Ovary (tissue), 10 donors: ENCODE measurements at places on chromosomes 7 and 10. TPM values are rescaled to one million over a fixed set of nuclear protein-coding genes. Genes with fewer than 3 reads are reported as not detected.

Gene HHEX
- 2.1 TPM for total RNA-seq

Gene CTNNA3
- 2.3 TPM for total RNA-seq

Gene CRHR2
- total RNA-seq = not detected

Gene SPDYE8
- not detected for total RNA-seq

Gene GRID1
- total RNA-seq = 6.2 TPM

Gene SDK1
- 10.2 TPM for total RNA-seq

Gene ASAH2B
- 7.0 TPM for total RNA-seq

Gene LLCFC1
- not detected for total RNA-seq

Gene FGFBP3
- 1.4 TPM for total RNA-seq

Gene PGAM2
- not detected for total RNA-seq

Gene OR2A1
- 0.25 TPM for total RNA-seq

Gene COL26A1
- 0.72 TPM for total RNA-seq

Gene ABCB4
- total RNA-seq = 0.45 TPM

Gene LCOR
- total RNA-seq = 40.8 TPM

Gene ZDHHC4
- 54.5 TPM for total RNA-seq

Gene H2BK1
- not detected for total RNA-seq

Gene IKZF1
- total RNA-seq = 5.2 TPM

Gene ASAH2
- 3.8 TPM for total RNA-seq

Gene GTF2IRD2
- 19.2 TPM for total RNA-seq

Gene SSC4D
- 2.6 TPM for total RNA-seq

Gene PTPRZ1
- total RNA-seq = 2.0 TPM

Gene KBTBD2
- total RNA-seq = 23.1 TPM

- no peak for DNase-seq
Observed at GRCh38 chr7:39686261-39686924, 63.0 kb downstream of the RALA start.

DNA sequence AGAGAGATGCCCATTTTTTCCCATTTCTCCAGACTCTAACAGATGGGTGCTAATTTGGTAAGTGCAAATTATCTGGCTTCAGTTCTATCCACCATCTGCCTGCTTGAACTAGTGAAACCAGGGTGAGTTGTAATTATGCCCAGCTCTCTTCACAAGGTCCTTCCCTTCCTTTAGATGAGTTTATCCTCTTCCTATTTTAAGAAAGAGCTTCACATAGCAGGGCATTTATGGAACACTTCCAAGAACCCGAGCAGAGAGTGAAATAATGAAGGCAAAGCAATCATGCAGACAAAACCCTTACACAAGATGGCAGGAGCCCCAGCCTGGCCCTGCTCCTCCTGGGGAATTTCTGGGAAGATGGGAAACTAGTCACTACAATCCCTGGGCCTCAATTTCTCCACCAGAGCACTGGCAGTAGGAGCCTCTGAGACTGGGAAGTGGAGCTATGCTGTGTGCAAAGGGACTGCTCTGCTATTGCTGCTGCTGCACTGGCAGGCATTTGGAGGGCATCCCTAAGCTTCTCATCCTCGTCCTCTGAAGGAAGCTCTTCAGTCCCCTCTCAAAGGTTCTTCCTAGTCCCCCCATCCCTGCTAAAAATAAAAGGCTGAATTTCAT, 33.7 kb upstream of the PLXNA4 start:
- no peak for DNase-seq

DNA sequence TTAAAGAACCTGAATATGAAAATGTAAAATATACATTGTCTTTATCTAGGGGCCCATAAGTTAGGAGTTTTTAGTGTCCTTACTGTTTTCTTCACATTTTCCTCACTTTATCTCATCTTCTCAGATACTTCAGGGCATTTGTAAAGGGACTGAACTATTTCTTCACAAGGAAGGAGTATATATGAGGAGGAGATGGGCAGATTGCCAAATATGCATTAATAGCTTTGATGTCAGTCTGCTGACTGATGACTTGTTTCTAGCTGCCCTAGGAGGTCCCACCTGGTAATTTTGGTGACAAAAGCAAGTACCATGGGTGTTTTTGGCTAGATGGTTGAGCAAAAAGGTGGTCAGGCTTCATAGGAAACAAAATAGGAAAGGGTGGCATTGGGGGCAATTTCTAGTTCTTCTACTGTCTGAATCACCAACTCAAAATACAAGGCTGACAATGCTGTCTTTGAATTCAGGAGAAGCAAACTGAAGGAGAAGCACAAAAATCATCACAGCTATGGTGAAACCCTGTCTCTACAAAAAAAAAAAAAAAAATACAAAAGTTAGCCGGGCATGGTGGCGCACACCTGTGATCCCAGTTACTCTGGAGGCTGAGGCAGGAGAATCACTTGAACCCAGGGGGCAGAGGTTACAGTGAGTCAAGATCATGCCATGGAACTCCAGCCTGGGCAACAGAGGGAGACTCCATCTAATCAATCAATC, 10.4 kb upstream of the STRIP2 start:
- no peak for DNase-seq

- no peak for DNase-seq
Observed at GRCh38 chr7:24366876-24367275, 82.9 kb downstream of the NPY start.

DNA sequence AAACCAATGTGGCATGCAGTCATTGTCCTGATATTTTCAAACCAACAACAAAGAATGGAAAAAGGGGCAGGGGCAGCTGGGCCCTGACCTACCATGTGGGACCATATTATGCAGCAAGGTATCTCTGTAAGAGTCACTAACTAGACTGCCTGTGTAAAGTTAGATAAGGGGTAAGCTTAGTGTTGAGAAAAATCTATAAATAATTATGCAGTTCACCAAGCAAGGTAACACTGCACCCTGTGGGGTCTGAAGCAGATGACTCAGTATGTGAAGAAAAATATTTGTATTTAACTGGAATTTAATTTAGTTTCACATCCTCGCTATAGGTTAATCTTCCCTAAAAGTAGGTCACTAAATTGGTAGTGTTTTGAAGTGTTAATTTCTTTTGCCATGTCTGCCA, 99.3 kb downstream of the PPP1R3A start:
- DNase-seq = no peak

DNA sequence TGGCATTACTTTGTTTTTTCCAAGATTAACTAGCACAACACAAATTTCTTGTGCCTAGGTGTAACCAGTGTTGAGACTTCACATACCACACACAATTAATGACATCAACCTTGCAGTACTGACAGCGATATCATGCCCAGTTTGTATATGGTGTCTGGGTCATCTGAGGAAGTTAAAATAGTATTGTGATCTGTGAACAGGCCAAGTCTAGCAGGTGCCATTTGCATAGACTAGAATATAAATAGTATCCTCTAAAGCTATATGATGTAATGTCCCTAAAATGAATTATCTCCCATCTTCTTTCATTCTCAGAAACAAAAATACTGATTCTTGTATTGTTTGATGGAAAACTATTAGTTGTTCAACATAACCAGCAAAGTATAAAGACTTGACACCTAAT, 175.8 kb upstream of the KAT6B start:
- no peak for DNase-seq

DNA sequence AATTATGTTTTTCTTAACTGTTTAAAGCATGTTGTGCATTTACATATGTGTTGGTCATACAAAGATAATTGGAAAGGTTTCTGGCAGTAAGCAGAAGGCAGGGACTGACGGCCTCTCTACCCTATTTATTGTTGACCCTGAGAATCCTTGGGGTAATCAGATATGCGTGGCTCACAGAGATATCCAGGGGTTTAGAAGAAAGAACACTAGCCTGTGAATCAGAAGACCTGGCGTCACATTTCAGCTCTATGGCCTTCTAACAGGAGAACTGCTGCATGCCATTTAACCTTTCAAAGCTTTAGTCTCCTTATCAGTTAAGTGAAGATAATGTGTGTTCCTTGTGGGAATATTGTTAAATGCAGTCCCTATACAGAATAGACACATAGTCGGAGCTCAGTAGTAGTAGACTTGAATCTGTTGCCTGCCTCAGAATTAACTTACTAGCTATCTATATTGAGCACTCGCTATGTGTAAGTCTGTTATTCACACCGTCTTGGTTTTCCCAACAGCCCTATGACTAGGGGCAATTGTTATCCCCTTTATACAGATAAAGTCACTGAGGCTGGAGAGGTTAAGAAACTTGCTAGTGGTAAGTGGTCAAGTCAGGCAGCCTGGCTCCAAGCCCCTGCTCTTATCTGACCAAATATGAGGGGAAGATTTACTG, 129.6 kb upstream of the ANKRD1 start:
- DNase-seq = no peak

GRCh38 chr10:22927661-22928403, at the start of gene ARMC3:
Gene ARMC3, plus strand, starts transcription at chr10:22928053. Its CDS starts 3,944 bp downstream, at chr10:22931997.
- peak; percentile 44 for DNase-seq

DNA sequence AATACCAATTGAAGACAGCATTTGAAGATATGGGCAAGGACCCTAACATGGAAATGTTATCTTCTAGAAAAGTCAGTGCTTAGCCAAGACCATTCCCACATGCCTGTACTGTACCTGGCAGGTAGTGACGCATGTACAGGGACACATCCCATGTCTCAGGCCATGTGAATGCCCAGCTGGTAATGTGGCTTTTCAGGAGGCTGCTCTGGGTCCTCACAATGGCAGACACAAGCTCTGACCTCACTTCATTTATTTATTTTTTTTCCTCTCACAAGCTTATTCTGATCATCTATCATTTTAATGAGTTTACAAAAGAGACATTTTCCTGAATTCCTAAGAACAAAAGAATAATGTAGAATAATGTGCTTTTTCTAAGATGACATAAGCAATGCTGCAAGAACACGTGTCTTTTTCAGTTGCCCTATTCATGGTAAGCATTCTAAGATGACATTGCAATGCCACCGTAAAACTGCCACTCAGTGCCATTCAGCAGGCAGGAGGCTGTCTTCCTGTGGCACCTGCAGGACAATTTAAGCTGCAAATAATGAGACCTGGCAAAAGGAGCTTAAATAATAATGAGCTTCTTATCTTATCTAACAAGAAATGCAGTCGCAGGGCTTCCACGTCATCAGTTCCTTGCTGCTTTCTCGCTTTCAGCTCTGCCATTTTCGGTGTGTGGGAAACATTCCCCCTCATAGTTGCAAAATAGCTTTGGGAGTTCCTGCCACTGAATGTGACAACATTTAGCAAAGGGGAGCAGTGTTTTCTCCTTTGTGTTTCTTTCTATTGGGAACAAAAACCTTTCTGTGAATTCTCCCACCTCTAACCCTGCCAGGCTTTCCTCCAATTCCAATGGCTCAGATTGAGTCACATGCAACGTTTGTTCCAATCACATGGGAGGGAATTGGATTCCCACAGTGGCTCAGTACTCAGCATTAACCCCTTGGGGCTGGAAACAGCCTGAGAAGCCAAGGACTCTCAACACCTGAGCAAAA, 113.0 kb downstream of the SEC23IP start:
- DNase-seq = no peak

- no peak for DNase-seq
Observed at GRCh38 chr10:50431791-50432190, 180.5 kb upstream of the ASAH2 start.

DNA sequence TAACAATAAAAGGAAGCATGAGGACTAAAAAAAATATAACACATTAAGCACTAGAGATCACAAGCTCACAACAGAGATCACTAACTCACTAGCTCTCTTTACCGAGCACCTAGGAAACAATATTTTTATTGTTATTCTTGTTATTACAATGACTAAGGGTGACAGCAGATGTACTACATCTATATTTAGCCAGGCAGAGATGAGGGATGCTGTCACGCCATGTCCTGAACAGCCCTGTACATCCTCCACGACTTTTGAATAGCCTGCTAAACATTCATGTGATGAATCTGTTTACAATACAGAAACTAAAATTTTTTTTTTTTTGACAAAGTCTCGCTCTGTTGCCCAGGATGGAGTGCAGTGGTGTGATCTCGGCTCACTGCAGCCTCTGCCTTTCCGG, 22.7 kb downstream of the FAM133B start:
- no peak for DNase-seq

- DNase-seq = peak; percentile 33
Observed at GRCh38 chr10:24307116-24307515, 98.2 kb downstream of the KIAA1217 start.

GRCh38 chr7:43844257-43844656, 25.1 kb downstream of the MRPS24 start:
- DNase-seq = no peak

- DNase-seq = peak; percentile 32
Observed at GRCh38 chr10:52308251-52309031, 5.6 kb upstream of the DKK1 start.

- DNase-seq = no peak
Observed at GRCh38 chr10:81995254-81995653, 120.3 kb downstream of the NRG3 start.

- no peak for DNase-seq
Observed at GRCh38 chr10:124593431-124593985, 131.9 kb downstream of the LHPP start.

GRCh38 chr10:79286318-79286951, 60.8 kb upstream of the PPIF start:
- DNase-seq = peak; percentile 80

DNA sequence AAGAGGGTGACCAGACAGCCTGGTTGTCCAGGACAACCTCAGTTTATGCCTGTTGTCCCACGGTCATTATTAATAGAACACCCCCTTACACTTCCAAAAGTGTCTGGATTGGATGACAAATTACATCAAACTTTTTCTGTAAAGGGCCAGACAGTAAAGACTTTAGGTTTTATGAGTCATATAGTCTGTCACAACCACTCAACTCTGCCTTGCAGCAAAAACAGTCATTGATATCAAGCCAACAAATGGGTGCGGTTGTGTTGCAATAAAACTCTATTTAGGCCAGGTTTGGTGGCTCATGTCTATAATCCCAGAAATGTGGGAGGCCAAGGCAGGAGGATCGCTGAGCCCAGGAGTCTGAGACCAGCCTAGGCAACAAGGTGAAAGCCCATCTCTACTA, 66.7 kb upstream of the ATP6V0A4 start:
- DNase-seq = no peak

- DNase-seq = no peak
Observed at GRCh38 chr7:36107926-36108631, 45.0 kb upstream of the EEPD1 start.

DNA sequence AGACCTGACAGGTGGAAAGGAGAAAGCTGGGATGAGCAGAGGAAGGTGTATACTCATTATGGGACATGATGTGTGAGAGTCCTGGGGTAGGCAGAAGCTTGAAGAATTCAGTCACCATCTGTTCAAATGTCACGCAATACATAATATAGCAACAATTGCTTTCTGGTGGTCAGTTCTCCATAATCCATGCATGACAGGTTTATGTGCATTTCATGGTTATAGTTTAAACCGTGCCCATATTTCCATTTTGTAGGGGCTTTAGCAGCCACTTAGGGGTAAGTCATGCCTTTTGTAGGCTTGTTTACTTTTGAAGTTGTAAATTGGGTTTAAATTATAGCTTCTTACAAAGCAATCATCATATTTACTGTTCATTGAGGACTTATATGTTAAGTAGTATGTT, 158.8 kb downstream of the NXPH1 start:
- no peak for DNase-seq

DNA sequence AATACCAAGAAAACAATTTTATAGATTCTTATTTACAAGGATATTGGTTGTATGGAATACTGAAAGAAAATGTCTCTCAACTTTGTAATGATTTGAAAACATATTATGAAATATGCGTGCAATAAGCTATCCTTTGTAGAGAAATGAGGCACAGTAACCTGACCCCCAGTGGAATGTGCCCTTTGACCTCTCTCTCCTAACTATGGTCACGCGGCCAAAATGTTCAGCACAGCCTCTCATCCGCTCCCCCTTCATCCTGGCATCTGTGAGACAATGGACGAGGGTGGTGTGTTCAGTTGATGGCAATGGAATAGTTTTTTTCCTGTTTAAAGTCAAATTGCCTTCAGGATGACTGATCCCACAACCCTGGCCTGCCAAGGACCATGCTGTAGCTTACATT, 13.3 kb downstream of the BEND7 start:
- DNase-seq = no peak

- no peak for DNase-seq
Observed at GRCh38 chr7:144827621-144828020, 8.2 kb downstream of the TPK1 start.
